ENCODE measurements at places on chromosomes 13 and 19. TPM values are rescaled to one million over a fixed set of nuclear protein-coding genes. Genes with fewer than 3 reads are reported as not detected.
A peak's percentile ranks its signal among the peaks of the same experiment; 100 is the strongest.

DNA sequence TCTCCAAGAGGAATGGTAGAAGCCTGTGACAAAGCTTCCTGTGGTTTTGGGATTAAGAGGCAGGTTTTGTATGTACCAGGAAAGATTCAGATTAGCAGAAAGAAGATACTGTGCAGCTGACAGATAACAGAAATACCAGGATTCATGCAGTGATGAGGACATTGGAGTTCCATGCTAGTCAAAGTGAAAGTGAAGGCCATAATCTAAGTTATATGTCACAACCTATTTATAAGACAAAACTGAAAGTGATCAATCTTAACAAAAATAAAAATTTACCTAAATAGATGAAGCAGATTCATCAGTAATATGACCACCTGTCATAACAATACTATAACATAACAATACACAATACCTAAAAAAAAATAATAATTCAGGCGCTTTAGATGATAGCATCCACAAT lies 1305.2 kb upstream of the PCDH9 start:
- no peak for DNase-seq

WDR88 gene
- total RNA-seq, result not detected

IZUMO2 gene
- total RNA-seq, result not detected

DPF1 gene
- total RNA-seq, result 0.22 TPM

ENOX1 gene
- total RNA-seq, result 1.7 TPM

CBARP gene
- 1.2 TPM for total RNA-seq

GRCh38 chr13:65111223-65111622 lies 2118.9 kb downstream of the PCDH9 start:
- no peak for DNase-seq

BRME1 gene
- under 0.01 TPM for total RNA-seq

DNA sequence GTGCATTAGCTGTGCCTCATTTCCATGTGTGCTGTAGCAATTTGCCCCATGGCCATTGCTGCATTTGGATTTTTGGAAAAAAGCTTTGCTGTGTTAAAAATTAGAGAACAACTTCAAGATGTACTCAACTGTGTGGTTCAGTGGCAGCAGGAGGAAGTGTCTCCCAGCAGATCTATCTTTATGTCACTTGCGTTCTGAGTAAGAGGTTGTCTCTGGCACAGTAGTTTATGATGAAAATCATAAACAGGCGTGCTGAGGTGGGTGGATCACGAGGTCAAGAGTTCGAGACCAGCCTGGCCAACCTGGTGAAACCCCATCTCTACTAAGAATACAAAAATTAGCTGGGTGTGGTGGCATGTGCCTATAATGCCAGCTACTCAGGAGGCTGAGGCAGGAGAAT lies 29.0 kb upstream of the RNF17 start:
- DNase-seq, result no peak

- no peak for DNase-seq
These were observed 754.9 kb downstream of the OLFM4 start for GRCh38 chr13:53783471-53783870.

DNA sequence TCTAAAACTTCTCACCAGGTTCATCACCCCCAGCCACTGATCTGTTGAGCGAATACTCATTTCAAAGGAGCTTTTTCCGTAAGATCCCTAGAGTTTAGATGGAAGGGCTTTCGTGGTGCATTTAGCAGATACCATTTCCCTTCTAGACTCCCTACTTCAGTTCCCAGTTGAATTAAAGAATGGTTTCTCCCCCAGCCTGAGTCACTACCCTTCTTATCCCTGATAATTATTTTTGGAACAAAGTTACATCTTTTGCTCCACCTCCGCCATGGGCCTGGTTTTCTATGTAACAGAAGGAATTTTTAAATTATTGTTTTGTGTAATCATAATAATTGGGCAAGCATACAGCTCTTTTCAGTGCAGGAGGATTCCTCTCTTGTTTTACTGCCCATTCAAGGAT lies 22.0 kb downstream of the USPL1 start:
- DNase-seq, result no peak

GRCh38 chr19:33684538-33685232 lies 62.9 kb downstream of the CHST8 start:
- DNase-seq, result no peak

GRCh38 chr19:16736709-16737108 lies 17.1 kb downstream of the NWD1 start:
- no peak for DNase-seq

DNA sequence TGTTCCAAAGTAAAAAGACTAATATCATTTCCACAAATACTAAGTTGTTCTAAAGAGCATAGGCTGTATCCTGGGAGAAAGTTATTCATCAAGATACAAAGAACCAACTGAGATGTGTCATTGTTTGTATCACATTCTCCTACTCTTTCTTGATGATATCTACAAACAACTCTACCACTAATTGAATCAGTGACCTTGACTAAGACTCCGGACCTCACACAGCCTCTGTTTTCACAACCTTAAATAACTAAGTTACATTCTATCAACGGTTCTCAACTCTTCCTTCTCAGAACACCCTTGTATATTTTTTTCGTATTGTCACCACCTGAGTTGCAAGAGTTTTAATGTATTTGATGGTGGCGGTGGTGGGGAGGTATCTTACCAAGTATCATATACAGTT lies 12.6 kb downstream of the IRS2 start:
- no peak for DNase-seq

- DNase-seq, result no peak
These were observed 1.7 kb upstream of the KLK13 start for GRCh38 chr19:51066393-51067186.

ANKRD24 gene
- total RNA-seq, result 0.40 TPM

CGB5 gene
- not detected for total RNA-seq

GRCh38 chr13:109816808-109817203 lies 30.4 kb upstream of the IRS2 start:
- DNase-seq, result no peak

DNA sequence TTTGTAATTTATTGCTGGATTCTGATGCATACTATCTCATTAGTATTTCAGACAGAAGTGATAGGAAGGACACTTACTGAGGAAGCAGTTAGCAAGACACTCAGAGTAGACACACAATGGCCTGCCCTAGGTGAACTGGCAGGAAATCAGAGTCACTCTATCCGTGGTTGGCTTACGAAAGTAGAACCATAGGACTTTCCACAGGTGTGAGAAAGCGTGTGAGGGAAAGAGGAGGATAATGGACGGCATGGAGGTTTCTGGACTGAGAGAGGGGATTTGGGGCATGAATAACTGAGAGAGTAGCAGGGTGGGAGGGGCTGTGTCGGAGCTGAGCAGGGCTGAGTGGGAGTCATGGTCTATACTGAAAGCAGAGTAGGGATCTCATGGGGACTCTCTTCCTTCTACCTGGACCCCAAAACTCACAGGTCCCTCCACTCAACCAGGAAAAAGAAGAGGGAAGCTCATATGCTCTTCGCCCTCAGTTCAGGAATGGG lies 18.7 kb upstream of the EID2 start:
- DNase-seq, result no peak

GRCh38 chr13:31198519-31198918 lies 1.3 kb upstream of the B3GLCT start:
- no peak for DNase-seq

DNA sequence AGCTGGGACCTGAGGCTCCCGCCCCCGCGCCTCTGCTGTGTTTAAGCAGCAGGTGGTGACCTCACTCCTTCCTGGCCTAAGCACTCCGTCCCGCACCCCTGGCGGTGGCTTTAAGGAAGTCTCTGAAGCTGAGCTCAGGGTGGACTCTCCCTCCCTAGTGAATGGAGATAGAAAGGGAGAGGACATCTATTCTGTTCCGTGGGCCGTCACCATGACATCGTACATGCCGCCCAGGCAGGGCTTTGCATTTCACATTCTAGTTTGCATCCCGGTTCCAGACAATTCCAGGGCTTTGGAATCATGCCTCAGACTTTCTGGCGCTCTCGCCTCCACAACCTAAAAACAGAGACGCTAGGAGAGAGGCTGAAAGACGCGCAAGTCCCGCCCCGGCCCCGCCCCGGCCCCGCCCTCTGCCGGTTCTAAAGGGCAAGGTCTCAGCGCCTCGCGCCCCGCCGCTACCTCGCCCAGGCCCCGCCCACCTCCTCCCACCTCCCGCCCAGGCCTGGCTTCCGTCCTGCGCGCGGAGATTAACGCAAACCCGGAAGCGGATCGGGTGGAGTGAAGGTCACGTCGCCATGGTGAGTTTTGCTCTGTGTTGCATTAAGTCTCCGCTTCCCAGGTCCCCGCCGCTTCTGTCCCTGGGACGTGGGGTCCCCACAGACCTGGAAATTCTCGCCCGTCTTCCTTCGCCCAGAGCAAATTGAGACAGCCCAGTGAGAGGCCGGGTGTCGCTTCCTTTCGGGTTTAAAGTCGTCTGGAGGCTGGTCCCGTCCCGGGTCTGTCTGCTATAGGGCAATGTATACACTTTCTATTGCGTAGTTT lies at the start of gene ZNF808:
Gene ZNF808, plus strand, starts transcription at position 535 of the 822 bp plus-strand sequence. CDS start 15,617 bp downstream, outside the sequence.
- peak; percentile 92 for DNase-seq

DNA sequence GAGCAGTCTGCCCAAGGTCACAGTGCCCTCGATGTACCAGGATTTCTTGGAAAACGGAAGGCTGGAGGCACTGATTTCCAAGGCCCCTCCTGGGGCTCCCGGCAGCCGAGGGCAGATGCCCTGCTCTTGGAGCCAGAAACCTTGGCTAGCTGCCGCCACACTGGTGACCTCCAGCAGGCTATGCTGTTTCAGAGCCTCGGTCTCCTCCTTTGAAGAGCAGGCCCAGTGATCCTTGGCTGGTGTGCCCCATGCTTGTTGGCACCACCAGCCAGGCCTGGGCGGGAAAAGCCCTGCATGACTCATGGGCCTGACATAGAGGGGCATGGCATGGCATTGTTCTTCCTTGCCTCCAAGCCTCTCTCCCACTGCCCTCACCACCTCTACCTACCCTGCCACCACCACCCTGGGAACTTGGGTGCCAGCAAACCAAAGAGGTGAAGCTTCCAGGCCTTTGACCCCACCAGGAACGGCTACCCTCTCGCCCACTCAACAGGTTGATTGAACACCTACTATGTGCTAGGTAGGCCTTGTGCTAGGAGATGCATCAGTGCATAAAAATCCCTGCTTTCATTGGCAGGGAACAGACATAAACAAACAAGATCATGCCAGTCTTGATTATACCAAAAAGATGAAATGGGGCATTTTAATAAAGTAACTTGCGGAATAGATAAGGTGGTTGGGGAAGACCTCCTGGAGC lies 1.6 kb upstream of the CLEC11A start:
- no peak for DNase-seq

DNA sequence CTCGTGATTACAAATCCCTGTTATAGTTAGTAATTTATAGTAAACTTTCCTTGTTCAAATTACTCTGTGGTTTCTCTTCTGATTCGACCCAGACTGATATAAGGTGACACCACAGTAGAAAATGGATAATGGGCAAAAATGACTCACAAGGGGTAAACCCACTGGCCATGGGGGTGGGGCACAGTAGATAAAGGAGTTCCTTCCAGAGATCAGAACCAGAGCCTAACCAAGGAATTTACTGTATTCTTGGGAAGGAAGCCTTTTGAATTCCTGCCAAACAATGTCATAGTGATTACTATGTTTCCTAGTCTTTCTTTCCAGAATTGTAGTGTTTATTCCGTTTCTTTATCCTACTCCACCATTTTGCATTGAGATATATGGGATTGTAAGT lies 21.9 kb downstream of the MIR17HG start:
- no peak for DNase-seq

GRCh38 chr19:1609103-1609396 lies 3.8 kb upstream of the UQCR11 start:
- no peak for DNase-seq

COL4A2 gene
- total RNA-seq, result 775 TPM
